ENCODE measurements at places on chromosomes 3 and 15.

DNA sequence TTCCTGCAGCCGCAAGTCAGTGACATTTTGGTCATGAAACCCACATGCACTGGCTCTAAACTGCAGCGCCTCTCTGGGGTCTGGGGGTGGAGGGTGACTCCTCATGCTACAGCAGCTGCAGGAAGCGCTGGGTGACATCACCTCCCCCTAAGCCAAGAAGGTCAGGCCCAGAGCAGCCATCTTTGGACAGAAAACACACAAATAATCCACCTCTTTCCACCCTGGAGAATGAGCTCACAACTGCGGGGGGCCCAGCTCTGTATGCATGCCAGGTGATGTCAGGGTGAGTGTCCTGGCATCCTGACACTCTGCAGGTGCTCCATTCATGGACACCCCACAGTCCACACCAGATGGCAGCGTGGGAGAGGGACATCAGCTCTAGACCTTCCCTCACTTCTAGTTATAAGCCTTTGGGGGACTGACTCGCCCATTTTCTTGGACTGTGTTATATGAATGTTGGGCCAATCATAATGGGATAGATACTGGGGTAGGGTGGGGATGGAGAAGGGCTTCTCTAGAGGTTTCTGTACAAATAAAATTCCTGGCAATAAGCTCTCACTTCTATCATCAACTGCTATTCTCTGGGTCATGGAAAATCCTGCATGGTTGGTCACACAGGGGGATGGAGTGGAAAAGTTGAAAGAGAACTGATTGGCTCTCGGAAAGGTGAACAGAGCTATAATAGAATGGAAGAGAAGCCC lies 70.7 kb upstream of the THBS1 start:
- DNase-seq, result no peak

- no peak for DNase-seq
Observed at GRCh38 chr3:9136746-9137465, 112.5 kb downstream of the SRGAP3 start.

GRCh38 chr15:64138331-64138941 lies 13.1 kb upstream of the SNX22 start:
- no peak for DNase-seq

DNA sequence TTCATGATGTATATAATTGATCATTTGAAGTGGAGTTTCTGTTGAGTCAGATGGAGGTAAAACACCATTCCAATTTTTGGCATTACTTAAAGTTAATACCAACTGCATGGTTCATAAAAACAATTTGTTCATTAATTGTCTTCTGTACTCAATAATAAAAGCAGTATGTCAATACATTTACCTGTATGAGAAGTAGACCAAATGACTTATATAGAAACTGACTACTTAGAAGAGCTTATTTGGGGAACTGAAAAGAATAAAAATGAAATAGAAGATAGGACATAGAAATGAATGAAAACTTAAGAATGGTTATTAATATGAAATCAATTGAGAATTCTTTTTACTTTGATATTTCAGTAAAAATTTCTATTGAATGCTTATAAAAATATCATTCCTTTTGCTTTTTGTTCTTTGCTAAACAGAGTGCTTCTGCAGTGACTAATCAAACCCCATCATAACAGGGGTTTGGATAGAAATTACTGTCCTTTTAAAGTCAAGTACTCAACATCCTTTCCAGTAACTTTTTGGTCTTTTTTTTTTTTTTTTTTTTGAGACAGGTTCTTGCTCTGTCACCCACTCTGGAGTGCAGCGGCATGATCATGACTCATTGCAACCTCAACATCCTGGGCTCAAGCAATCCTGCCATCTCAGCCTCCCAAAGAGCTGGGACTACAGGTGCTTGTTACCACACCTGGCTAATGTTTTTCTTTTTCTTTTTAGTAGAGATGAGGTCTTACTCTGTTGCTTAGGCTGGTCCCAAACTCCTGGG lies 6.5 kb upstream of the CRYBG3 start:
- no peak for DNase-seq

- peak; percentile 41 for DNase-seq
Observed at GRCh38 chr15:42084465-42085235, 9.7 kb downstream of the PLA2G4D start.

DNA sequence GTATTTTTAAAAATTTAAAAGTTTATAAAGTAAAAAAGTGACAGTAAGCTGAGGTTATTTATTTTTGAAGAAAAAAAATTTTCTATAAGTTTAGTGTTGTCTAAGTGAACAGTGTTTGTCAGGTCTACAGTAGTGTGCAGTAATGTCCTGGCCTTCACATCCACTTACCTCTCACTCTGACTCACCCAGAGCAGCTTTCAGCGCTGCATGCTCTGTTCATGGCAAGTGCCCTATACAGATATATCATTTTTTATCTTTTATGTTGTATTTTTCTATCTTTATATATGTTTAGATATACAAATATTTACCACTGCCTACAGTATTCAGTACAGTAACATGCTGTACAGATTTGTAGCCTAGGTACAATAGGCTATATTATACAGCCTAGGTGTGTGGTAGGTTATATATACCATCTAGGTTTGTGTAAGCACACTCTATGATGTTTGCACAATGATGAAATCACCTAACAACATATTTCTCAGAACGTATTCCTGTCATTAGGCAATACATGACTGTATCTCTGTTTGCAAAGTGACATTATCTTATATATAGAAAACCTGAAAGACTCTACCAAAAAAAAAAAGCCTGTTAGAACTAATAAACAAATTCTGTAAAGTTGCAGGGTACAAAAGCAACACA lies 75.9 kb upstream of the TMC3 start:
- peak; percentile 7 for DNase-seq

GRCh38 chr3:131386429-131387165 lies 5.0 kb downstream of the NUDT16 start:
- no peak for DNase-seq

DNA sequence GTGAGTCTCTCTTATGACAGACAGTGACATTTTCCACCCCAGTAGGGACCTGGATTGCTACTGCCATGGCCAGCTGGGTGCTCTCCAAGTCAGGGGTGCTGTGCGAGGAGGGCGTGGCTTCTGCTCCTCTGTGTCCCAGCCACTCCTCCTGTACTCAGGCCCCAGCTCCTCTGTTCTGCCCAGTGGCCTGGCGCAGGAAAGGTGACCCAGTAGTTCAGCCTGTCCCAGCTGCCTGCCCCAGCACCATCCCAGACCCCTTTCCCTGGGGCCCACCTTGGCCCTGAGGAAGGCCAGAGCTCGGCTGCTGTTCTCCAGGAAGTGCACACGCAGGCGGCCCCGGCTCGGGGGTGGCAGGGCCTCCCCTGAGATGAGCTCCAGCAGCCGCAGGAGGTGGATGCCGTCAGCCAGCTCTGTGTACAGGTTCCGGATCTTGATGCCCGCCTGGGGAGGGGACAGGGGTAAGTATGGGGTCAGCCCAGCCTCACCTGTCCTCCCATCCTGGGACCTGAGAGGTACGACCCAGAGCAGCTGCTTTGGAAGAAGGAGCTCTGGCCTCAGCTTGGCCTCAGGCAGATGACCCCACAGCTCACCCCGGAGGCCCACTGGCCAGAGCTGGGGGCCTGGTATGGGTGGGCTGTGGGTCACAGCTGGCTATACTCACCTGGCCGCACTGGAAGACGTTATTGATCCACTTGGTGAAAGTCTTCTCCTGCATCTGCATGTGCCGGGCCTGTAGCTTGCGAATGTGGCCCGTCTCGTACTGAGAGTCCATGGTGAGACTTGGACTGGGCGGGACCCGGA lies 1.0 kb downstream of the SPTBN5 start:
- peak; percentile 32 for DNase-seq

DNA sequence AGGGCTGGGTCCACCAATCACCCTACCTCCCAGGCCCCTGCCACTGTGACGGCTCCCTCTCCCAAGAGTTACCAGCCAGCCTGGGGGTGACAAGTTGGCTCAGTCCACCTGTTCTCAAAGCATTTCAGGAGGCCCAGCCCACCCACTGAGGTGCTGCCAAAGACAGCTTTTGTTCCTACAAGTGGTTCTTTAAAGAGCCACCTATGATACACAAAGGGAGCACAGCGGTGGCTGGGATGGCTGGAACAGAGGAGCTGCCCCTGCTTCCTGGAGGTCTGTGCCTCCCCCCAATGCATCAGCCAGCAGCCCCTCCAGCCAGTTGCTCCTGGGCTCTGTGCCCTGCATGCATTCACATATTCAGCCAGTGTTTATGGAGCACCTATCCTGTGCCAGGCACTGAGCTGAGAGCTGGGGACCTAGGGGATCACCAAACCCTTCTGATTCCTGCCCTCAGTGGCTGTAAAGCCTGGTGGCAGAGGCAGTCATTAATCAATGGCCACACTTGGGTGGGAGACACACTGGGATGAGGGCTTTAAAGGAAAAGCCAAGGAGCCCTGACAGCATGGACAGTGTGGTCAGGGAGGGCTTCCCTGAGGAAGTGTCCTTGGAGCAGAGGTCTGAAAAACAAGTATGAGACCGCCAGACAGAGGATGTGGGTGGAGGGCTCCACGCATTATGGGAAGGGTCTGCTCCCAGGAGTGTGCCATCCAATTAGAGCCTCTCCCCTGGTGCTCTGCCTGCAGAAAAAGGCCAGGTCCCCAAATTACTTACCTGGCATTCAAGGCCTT lies 107.1 kb upstream of the LINGO1 start:
- peak; percentile 93 for DNase-seq

GRCh38 chr15:39592500-39592899 lies 11.6 kb downstream of the THBS1 start:
- no peak for DNase-seq

- DNase-seq, result no peak
Observed at GRCh38 chr3:154059833-154060232, 61.4 kb upstream of the ARHGEF26 start.

- no peak for DNase-seq
Observed at GRCh38 chr3:126423191-126424038, 28.7 kb downstream of the CFAP100 start.

GRCh38 chr15:85865070-85865684 lies 70.5 kb upstream of the KLHL25 start:
- DNase-seq, result peak; percentile 47

- DNase-seq, result no peak
Observed at GRCh38 chr3:10456981-10457380, 48.4 kb downstream of the ATP2B2 start.

GRCh38 chr3:129577925-129578786 lies 28.3 kb downstream of the PLXND1 start:
- no peak for DNase-seq

DNA sequence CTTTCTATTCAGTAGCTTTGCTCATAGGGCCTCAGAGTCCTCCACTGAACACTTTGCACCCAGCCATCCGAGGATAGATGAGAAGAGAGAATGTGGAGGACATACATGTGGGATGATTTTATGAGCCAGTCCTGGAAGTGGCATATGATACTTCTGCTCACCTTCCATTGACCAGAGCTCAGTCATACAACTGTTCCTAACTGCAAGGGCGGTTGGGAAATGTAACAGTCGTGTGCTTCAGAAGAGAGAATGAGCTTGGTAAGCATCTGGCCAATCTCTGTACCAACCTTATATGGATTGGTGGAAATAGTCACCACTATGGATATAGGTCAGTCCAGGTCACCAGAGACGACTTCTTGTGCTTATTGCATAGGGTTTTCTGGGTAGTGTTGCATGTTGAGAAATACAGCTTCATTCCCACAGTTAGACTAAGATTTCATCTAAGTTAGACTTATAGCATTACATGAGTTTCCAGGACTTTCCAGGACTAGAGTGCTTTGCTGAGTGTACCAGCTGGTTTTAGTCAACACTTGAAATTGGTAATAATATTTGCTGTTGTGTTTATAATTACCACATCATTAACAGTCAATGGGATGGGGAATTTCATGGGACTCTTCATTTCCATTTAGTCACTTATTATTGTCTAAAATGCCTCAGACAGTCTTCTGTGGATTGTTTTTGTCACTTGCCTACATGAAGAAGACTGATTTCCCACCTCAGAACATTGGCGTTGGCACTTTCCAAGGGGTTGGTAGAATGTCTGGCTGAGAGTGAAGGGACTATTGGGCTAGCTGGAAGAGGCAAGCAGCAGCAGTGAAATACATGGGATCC lies 214.5 kb upstream of the ROPN1 start:
- DNase-seq, result no peak

DNA sequence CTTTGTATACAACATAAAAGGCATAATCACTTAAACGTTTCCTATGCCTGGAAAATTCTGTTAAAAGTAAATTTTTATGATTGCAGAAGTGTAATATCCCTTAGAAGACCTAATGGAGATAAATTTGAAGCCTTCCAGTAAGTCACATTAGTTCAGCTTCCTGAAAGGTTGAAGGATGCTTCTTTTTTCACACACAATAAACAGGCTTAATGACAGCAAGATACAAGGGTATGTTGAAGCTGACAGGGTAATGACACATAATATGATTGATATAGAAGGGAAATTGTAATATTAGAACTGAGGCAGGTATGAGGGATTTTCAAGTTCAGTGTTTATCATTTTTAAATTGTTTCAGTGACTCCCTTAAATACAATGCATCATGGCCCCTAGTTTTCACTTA lies 161.8 kb upstream of the NAALADL2 start:
- DNase-seq, result no peak

DNA sequence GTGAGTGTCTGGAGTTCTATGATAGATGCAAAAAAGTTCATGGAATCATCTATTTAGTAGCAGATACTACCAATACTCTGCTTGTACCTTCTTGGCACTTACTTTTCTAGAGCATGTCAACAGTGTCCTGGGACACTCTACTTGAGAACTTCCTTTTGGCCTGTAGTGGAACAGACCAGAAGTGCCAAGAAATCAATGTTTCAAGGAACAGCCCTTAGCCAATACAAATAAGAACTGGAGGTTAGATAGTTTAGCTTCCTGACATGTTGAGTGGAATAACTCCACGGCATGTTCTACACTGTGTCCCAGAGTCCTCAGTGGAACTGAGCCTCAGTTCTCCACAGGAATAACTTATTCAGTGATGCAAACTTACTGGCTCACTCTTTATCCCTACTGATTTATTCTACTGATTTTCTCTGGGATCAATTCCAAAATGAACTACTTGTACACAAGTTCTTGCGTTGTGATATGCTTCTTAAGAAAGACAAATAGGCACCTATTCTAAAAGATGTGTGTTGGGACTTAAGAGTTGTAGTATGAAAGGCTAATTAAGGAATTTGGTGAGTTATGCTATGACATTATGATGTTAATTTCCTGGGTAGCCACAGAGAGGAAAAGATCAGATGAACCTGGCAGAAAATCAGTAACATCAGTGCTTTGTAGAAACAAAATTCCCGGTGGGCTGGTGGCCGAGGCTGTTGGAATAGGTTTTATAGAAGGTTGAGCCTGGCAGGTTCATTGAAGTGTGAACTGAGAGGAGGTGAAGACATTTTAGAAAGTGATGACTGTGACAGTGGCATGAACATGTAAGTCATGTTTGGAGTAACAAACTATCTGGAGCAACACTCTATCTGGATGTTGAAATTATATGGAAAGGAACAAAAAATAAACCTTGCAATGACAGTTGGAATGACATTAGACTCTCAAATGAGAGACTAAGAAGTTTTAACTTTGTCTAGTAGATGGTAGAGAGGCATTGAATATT lies 101.8 kb upstream of the RBMS3 start:
- DNase-seq, result no peak

DNA sequence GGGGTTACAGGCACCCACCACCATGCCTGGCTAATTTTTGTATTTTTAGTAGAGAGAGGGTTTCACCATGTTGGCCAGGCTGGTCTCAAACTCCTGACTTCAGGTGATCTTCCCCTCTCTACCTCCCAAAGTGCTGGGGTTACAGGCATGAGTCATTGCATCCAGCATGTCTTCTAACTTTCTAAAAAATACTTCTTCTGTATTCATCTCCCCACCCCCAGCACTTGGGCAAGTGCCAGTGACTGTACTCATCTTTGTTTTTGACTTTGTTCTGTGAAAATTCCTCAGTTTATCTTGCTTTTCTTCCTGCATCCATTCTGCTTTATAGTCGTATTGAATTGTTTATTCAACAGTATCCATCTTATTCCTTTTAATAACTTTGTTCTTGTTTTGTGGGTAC lies 47.6 kb downstream of the ARIH1 start:
- DNase-seq, result no peak

Data from NCI-H345 (cell line).